ENCODE measurements at places on chromosomes 12 and 14. TPM values are rescaled to one million over a fixed set of nuclear protein-coding genes. Genes with fewer than 3 reads are reported as not detected.

The CMTM5 gene
- 2.4 TPM for polyA plus RNA-seq

The TMCC3 gene
- 20.2 TPM for polyA plus RNA-seq

The GYS2 gene
- polyA plus RNA-seq = 0.86 TPM

The ACTR10 gene
- 74.8 TPM for polyA plus RNA-seq

Data from muscle of leg (tissue), 16 donors.